ENCODE measurements at places on chromosomes 7 and 10.

DNA sequence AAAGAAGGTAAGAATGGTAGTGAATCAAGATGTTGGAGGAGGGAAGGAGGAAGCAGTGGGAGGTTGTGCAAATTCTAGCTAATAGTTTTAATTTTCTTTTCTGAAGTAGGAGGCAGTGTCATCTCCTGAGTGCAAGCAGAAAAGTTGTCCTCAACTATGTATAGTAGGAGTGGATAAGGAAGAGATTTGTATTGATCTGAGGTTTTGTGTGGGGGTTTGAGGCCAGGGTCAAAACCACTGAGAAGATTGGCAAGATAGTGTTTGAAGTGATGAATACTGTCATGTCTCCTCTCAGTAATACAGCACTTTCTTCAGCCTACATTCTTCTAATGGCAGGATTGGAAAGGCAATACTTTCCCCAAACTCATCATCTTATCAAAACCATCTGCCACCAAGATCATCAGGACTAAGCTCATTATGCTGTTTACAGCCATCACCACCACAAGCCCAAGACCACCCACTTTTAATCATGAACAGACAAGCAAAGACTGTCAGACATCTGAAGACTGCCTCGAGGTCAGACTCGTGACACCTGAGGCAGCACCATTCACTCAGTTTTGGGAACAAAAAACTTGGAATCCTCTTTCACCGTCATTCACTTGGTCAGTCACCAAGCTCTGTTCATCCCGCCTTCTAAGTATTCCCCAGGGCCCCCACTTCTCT, 1.5 kb upstream of the MIOS start:
- DNase-seq = no peak

GRCh38 chr7:127986581-127987521, 44.4 kb downstream of the LRRC4 start:
- DNase-seq = no peak

DNA sequence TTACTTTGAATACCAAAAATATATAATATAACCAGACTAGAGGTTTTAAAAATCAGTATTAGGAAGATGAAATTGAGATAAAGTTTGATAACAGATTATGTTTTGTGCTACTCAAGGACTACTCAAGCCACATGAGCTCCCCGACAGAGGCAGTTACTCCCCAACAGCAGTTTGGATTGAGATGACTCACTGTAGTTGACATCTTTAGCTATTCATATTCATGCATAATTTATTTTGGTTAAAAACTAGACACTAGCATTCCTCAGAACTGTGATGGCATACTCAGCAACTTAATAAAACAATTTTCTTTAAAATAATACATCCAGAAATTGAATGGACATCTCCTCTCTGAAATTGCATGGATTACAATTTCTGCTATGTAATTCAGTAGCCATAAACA, 19.6 kb downstream of the PCLO start:
- DNase-seq = no peak

DNA sequence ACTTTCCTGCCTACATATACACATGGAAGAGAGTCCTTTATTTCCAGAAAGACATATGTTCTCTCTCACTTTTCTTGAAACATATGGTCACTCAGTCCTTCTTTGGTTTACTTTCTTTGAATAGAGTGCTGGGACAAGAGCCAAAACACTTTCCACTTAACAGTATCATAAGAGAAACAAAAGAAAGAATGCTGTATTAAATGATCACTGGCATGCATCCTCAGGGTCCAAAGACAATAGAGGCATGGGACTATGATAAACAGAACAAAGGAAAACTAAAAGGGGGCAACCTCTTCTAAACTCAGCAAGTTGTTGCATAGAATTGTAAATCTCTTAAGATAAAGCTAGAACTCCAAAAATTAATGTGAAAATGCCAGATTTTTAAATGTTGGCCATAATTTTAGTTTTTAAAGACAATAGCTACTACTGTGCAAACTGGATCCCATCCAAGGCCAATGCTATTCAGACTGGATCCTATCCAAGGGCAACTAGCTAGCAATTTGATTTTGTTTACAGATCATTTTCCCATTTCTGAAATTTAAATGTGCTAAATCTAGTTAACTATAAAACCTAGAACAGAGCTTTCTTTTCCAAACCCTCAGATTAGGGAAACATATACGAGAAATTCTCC, 687.5 kb downstream of the SORCS3 start:
- no peak for DNase-seq

GRCh38 chr7:1348096-1348822, 111.0 kb downstream of the MICALL2 start:
- DNase-seq = no peak

DNA sequence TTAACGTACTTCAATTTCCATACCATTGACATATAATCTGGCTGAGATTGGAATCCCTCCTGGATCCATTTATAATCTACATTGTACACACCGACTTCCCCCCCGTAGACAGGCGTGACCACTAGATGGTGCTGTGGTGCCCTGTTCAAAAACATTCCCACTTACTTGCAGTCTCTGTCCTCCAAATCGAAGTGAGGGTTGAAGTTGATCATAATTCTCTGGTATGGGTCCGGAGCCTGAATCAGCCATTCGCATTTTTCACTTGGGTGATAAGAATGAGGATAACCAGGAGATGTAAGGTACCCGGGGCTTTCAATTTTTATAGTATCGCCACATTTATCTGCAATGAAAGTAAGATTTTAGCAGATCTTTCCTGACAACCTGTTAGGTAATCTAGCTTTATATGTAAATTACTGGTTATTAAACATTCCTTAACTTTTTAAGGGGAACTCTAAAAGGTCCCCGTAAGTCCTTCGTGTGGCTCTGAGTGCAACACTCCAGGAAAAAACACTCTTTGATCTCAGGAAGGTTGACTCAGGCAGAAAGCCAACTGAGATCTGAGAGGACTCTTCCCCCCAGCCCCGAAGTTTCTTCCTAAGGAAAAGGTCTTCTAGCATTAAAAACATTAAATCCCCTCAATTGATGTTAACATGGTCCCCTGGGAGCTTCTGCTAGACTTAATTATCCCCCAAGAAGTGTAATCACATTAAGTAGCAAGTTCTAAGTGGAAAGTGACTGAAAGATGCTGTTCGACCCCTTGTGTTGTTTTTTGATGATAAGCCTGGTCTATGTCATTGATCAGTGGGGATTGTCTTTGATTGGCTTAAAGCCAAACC, 3.7 kb downstream of the NRP1 start:
- DNase-seq = no peak

DNA sequence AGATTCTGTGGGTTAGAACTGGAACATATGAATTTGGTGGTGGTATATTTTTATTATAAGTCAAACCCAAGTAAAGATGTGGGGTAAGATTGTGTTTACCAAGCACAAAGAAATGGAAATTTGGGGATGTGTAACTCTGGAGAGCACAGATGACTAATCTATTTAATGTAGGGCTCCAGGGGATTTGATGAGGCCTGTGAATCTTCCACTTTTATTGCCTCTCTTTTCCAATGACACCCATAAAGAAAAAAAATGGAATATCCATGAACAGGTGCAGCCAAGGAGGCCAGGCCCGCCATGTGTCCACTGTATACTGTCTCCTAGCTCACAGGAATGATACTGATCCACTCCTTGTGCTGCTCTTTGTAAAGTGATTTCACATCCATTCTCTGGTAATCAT, 2.8 kb downstream of the SRGN start:
- DNase-seq = no peak

GRCh38 chr7:35714862-35715261, 19.9 kb upstream of the HERPUD2 start:
- no peak for DNase-seq

DNA sequence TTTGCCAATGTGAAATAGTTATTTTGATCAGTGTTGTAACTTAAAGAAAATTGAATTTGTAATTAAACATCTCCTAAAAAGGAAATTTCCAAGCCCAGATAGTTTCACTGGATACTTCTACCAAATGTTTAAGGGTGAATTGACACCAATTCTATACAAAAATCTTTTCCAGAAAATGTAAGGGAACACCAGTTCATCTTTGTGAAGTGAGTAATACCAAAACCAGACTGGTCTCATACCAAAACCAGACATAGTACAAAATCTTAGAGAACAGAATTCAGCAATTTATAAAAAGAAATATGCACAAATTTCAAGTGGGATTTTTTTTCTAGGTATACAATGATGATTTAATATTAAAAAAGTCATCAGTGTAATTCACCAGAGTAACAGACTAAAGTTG, 86.0 kb upstream of the ZNF32 start:
- no peak for DNase-seq

DNA sequence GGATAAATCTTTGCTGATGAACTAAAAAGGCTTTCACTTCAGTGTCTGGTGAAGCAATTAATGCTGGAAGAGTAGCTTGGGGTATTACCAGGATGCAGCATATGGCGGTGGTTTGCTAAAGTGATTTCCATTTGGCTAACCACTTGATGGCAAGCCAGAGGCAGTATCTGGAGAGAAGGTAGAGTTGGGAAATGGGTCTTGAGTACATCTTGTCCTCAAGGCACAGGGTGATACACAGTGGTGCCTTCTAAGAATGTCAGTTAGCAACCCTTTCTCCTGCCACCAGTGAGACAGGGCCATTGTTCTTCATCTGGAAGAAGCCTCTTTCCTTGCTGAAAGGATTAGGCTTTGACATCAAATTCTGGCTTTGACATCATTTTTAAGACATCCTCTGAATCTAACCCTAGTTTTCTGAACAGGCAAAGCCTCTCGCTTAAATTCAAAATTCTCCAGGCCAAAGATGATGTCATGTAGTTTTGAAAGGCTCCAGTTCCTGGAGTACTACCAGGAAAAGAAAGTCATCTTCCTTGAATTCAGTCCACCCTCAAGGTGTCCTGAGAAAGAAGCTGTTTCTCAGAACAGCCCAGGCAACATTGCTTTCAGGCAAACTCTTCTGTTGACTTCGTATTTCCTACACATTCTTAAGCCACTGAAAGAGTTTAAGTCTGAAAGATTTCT, 162.4 kb downstream of the ARID5B start:
- no peak for DNase-seq

DNA sequence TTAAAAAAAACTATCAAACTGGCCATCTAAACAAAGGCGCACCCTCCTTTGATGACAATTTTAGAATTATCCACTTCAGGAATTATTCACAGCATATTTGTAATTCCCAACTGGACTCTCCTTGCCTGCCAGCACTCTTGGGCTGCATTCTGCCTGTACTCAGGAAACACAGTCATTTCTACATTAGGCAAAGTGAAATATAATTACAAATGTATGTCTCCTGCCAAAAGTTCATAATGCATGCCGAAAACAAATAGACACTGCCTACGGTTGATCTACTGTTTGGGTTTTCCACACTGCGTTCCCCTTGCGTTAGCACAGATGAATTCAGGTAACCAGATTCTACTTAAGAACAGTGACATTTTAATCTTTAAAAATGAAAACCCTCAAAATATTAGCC, 1.9 kb downstream of the HGF start:
- no peak for DNase-seq

- DNase-seq = peak; percentile 72
These were observed 70.0 kb upstream of the CC2D2B start for GRCh38 chr10:95837783-95838182.

DNA sequence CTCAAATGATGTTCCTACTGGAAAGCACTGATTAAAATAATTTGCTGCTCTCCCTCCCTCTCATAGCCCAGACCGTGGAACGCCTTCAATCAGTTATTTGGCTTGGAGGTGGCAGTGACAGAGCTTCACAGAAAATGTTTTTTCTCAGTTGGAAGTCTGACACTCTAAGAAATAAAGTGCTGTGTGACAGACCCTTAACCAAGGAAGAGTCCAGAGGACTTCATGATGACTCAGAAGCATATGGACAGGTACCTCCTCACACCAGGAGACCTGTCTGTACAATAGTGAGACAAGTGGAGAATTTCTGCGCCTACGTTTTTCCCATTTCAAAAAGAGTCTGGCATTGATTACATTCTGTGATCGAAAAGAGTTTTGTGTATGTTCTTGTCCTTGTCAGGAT, 295.5 kb downstream of the DOCK4 start:
- no peak for DNase-seq

DNA sequence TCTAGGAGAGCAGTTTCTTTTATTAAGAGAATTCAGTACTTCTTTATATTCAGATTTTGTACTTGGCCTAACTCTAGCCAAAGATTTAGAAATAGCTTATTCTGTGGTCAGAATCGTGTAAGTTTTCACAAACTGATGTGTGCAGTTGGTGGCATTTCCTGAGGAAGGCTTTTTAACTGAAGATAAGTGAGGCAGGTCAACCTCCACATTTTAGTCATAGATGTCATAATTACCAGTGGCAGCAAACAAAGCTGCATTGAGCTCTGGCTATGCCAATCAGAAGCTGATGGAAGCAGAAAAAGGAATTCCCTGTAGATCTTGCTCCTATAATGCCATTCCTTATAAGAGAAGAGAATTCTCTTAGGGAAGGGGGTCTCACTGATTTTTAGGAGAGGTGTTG, 141.3 kb upstream of the SP8 start:
- no peak for DNase-seq

DNA sequence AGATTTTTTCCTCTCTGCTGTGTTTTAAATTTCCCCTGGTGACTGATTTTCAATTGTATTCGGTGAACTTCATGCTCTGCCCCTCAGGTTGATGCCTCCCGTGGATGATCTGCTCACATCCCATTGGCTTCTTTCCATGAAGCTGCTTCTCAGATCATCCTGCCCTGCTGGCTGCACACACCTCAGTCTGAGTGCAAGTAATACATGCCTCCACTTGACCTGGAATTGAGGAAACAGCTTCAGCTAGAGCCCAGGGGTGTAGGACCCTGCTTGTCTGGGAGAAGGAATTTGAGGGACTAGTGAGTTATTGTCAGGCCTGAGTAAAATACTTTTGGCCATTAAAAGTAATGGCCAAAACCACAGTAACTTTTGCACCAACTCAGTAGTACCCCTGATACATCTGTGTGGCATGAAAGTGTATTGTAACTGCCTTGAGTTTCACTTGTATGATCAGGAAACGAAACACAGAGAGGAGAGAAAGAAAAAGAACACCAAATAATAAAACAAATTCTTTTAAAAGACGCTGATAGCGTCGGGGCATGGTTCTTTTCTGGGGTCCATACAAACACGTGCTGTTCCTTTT, 49.4 kb downstream of the SPAM1 start:
- DNase-seq = peak; percentile 8

DNA sequence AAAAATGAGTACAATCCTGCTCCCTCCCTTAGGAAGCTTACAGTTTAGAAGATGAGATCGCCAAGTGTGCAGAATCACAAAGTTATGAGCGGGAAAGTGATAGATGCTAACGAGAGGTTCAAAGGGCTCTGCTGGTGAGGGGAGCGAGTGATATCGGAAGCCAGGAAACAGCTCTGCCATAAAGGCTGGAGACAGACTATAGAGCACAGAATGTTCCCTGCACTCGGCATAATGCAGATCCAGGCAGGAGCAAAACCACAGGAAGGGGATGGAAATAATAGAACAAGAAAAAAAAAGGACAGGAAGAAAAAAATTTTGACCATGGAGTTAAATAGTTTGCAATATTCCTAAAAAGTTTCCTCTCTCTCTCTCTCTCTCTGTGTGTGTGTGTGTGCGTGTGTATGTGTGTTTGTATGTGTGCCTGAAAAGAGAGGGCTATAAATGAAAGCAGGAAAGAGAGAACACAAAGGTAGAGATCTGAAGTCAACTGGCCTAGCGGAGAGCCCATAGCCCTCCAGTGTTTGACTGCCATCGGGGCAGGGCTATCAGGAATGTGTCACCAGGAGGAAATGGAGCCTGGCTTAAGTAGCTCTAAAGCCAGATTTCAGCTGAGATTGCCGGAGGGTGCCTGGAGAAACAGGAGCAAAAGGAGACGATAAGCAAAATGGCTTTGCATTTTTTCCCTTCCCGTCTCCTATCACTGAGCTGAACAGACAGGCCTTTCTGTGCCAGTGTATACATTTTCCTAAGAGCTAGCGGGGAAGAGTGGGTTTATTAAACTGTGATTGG, 175.8 kb upstream of the LYZL1 start:
- DNase-seq = no peak

GRCh38 chr10:117016266-117016665, 11.3 kb upstream of the SHTN1 start:
- DNase-seq = no peak

Measured in GM06990 (cell line).